ENCODE measurements at places on chromosomes 3 and 15.

DNA sequence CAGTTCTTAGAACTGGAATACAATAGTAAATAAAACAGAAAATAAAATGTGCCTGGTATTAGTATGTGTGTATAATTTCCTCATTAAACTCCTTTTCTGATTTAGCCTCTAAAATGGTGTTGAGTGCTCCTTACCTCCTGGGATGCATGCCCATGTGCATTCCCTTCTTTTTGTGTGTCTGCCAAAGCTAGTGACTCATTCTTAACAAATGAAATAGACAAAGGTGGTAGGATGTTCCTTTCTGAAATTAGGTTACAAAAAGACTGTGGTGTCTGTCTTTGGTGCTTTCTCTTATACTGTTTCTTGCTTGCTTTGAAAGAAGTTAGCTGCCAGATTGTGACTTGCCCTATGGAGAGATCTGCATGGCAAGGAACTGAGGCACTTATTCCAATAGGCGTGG, 623.7 kb downstream of the GRM7 start:
- DNase-seq: no peak

- DNase-seq: no peak
Observed at GRCh38 chr15:54605043-54605442, 591.7 kb downstream of the RSL24D1 start.

GRCh38 chr15:90998737-90999136, 4.4 kb upstream of the PRC1 start:
- DNase-seq: no peak

DNA sequence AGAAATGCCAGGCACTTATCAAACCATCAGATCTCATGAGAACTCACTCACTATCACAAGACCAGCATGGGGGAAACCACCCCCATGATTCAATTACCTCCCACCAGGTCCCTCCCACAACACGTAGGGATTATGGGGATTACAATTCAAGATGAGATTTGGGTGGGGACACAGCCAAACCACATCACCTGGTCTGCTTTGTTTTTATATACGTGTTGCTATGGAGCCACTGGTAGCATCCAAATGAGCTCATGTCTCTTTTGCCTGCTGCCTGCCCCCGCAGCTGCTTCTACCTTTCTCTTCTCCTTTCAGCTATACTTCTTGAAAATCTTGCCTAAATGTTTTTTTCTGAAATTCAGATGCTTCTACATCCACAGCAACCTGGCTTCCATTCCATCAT, 26.8 kb upstream of the PCOLCE2 start:
- DNase-seq: no peak

- no peak for DNase-seq
Observed at GRCh38 chr3:39533226-39533625, 65.7 kb downstream of the MOBP start.

DNA sequence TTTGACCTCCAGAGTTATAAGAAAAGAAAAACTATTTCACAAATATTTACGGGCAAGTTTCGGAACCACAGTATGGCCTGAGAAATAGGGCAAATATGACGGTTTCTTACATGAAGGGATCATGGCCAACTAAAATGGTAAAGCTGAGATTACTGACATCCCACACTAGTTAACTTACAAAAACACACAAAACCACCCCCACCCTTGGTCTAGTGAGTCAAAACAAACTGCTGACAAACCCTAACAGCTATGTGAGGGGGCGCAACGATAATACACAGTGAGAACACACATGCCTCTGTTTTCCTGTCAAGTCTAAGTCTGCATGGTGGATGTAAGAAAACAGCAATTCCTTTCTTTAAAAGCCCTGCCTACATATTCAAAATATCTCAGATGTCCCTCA, 32.3 kb downstream of the CBLB start:
- peak; percentile 89 for DNase-seq

- peak; percentile 53 for DNase-seq
Observed at GRCh38 chr15:66251790-66252684, 1.5 kb downstream of the MEGF11 start.

- DNase-seq: no peak
Observed at GRCh38 chr3:29754346-29754745, 473.5 kb downstream of the RBMS3 start.

DNA sequence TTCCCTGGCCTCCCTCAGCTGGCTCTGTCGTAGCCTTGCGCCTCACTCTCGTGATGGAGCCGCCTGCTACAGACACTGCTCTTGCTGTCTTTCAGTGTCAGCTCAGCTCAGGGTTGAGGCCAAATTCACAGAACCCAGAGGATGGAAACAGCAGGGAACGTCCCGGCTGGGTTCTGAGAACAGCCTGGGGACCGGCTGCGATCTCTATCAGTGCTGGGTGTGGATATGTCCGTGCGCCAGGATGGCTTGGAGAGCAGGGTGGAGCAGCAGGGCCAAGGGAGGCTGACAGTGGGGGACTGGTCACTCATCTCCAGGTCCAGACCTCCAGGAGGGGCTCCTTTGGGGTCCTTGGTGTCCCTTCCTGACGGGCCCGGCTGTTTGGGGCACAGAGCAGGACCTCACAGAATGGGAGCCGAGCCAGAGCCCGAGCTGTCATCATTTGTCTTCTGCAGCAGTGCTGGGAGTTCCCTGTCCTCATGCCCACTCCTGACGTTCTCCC, 18.4 kb downstream of the KLF15 start:
- DNase-seq: no peak

DNA sequence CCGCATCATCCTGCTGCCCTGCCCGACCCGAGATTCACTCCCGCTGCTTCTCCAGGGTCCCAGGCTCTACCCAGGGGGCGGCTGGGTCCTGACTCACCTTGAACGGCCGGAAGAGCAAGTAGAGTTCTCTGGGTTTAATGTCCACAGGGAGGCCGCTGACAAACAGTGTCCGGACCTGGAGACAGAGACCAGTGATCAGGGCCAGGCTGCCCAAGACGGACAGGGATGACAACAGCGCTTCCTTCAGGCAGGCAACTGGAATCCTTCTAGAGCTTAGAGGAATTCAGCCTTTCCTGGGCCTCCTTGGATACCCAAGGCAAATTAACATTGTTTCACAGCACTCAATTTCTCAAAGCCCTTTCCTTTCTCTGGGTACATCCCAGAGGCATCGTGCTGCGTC, 23.9 kb downstream of the RBPMS2 start:
- DNase-seq: no peak

- DNase-seq: peak; percentile 53
Observed at GRCh38 chr3:157423337-157423736, 13.3 kb upstream of the PTX3 start.

GRCh38 chr15:60928970-60929369, 300.1 kb downstream of the RORA start:
- DNase-seq: no peak

DNA sequence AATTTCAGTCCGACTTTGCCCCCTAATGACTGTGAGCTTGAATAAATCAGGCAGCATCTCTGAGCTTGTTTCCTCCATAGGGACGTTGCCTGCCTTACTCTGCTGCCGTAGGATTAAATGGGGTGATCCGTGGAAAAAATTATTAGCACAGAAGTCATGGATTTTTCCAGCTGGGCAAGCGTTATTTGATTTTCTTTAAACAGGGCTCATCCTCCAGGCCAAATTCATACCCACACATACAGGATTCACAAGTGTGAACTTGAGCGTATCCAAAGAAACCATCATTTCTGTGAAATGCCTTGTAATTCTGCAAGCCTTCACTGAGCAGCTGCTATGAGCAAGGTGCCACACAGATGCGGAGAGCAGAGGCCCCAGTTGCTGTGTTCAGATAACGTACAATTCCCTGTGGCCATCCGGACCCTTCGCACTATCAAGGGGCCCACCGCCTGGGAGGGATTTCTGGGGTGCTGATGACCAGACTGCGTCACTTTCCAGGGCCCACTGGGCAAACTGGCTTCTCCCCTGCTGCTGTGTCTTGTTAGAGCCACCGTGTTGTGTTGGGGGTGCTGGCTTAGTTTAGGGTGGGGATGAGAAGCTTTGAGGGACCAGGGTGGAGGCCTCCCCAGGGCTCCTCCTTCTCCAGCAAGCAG, 61.4 kb downstream of the MGLL start:
- DNase-seq: no peak

Data from PC-3 (cell line).